NB4 (cell line): ENCODE measurements at places on chromosomes 1 and 21.

- DNase-seq = no peak
These were observed 50.2 kb upstream of the ATP1A1 start for GRCh38 chr1:116322752-116323405.

DNA sequence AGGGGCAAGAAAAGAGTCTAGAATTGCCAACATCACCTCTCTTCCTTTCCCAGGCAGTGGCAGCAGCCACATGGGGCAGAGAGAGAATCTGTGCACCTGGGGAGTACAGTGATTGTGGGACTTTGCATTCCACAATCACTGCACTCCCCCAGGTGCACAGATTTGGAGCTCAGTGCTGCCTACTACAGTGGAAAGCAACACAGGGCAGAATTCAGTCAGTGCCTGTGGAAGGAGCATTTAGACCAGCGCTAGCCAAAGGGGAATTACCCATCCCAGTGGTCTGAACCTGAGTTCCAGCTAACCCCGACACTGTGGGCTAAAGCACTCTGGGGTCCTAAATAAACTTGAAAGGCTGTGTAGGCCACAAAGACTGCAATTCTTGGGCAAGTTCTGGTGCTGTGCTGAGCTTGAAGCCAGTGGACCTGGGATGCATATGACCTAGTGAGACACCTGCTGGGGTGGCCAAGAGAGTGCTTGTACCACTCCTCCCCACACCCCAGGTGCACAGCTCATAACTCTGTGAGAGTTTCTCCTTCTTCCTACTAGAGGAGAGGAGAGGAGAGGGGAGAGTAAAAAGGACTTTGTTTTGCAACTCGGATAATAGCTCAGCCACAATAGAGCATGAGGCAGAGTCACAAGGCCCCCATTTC, 50.3 kb downstream of the NUP210L start:
- no peak for DNase-seq

GRCh38 chr1:26346274-26347033, 7.5 kb downstream of the CRYBG2 start:
- DNase-seq = no peak

DNA sequence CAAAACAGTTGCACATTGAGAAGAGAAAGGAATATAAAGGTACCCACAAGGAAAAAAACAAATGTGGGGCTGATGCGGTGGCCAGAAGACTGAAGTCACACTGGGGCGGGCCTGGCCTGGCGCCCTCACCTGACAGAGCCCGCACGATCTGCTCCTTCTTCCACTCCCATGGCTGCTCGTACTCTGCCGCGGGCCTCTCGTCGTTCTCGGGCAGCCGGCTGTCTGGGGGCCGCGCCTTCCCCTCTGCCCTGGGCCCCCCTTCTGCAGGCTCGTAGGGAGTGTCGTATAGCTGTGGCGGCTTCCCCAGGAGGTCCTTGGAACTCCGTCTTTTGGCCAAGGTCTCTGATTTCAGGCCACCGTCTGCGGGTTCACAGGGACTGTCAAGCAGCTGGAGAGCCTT, 13.1 kb upstream of the TDRD10 start:
- no peak for DNase-seq

- DNase-seq = no peak
These were observed 622.1 kb downstream of the PLPP3 start for GRCh38 chr1:55957276-55957675.

- DNase-seq = no peak
These were observed 47.7 kb upstream of the C8B start for GRCh38 chr1:57013522-57013921.
